HT1080 (cell line): ENCODE measurements at places on chromosomes 11 and 22. TPM values are rescaled to one million over a fixed set of nuclear protein-coding genes. Genes with fewer than 3 reads are reported as not detected.

DNA sequence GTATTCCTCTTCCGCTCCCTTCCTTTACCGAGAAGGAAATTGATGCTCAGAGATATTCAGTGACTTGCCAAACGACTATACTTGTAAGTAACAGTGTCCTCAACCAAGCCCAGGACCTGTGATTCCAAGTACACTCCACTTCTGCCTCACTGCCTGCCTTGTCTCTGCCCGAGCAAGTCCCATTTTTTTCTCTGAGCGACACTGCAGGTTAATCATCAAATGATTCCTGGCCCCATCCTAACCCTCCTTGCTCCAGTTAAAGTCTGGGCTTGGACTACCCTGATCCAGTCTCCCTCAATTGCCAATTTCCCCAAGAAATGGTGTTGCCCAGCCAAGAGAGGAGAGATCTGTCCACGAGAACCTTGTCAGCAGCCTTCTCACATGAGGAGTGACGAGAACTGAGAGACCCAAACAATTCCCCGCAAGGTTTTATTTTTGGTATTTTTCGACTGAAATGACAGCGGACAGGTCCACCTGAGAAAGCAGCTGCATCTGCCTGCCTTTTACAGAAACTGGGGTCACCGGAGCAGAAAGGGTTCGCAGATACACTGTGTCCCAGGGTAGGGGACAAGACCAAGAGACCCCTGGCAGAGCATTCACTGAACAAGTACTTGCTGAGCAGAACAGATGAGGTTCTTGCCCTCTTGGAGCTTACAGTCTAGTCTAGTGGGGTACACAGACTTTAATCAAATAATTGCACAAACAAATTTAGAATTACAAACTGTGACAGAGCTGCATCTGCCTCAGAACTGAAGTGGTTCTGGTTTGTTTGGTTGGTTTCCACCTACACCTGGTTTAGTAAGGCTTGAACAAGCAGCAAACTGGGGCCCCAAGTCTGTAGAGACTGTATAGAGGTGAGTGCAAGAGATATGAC, 11.4 kb downstream of the POU2AF1 start:
- no peak for DNase-seq

DNA sequence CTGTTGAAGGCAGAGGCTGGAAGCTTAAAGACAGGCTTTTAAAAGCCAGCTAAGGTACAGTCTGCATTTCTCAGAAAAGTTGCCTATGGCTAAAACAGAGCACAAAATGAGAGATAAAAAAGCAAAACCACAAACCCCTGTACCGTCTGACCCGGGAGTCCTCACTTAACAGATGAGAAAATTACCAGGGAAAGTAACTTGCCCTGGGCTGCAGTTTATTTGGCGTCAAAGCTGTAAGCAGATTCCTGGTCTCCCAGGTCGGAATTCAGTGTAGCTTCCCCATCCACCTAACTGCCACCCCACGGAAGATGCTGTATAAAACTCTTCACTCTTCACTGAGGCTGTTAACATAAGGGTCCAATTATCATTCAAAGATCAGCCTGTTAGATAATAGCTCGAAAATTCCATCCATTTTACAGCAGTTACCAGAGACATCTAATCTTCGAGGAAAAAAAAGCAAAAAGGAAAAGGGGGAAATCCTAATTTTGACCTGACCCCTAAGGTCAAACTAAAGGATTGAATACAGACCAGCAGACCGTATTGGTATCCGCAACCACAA, 1.5 kb downstream of the TCF20 start:
- no peak for DNase-seq

- no peak for DNase-seq
Observed at GRCh38 chr11:69554849-69555248, 73.4 kb downstream of the LINC01488 start.

DNA sequence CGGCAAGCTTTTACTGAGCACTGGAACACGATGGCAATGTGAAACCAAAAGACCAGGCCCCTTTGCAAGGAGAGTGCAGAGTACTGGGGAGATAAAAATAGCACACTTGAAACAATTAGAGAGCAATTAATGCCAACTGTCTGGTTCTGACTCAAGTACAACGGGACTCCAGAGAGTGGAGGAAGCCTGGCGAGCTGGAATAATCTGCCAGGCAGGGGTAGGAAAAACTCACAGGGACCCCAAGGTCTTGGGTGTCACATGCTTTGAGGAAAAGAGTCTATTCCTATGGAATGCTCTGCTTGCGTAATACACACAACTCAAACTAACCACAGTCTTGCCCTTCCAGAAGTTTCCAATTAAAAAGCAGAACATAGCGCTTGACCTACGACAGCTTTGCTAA, 113.0 kb upstream of the CLMP start:
- DNase-seq = peak; percentile 40

GRCh38 chr11:115776916-115777315, 272.7 kb upstream of the CADM1 start:
- no peak for DNase-seq

GRCh38 chr22:50445880-50446707, 28.7 kb downstream of the SBF1 start:
- DNase-seq = no peak

- DNase-seq = no peak
Observed at GRCh38 chr11:22344081-22344480, 5.9 kb downstream of the SLC17A6 start.

- no peak for DNase-seq
Observed at GRCh38 chr11:35427071-35427470, 7.7 kb upstream of the SLC1A2 start.

GRCh38 chr11:78427615-78428265, 10.1 kb upstream of the GAB2 start:
- DNase-seq = no peak

- DNase-seq = no peak
Observed at GRCh38 chr22:38758276-38758945, 2.6 kb upstream of the SUN2 start.

DNA sequence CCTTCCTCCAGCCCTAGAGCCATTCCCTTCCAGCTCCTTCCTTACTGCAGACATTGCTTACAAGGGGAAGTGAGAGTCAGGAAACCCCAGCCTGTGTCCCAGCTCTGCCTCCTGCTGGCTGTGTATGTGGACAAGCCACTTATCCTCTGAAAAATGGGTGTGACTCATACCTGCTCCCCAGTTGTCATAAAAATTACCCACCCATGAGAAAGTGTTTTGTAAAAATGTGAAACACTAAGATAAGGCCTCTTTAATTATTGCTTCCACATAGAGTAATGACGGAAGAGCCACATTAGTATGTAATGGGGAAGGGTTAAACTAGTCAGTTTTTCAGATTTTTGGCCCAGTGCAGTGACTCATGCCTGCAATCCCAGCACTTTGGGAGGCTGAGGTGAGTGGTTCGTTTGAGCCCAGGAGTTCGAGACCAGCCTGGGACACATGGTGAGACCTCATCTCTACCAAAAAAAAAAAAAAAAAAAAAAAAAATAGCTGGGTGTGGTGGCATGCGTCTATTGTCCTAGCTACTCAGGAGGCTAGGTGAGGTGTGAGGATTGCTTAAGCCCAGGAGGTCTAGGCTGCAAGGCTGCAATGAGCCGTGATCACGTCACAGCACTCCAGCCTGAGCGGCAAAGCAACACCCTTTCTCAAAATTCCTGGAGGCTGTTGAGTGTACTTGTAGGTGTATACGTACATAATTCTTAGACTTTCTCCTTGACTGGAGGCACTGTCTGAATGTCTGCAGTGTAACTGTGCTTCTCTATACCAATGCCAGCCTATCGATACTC, 84.9 kb downstream of the CTTN start:
- DNase-seq = peak; percentile 62

GRCh38 chr11:128643661-128644317, 50.1 kb upstream of the FLI1 start:
- DNase-seq = peak; percentile 26

- peak; percentile 63 for DNase-seq
Observed at GRCh38 chr11:59918987-59919589, 19.1 kb upstream of the OOSP1 start.

GRCh38 chr22:50245214-50246072, 620 bp upstream of the TUBGCP6 start:
- no peak for DNase-seq

DNA sequence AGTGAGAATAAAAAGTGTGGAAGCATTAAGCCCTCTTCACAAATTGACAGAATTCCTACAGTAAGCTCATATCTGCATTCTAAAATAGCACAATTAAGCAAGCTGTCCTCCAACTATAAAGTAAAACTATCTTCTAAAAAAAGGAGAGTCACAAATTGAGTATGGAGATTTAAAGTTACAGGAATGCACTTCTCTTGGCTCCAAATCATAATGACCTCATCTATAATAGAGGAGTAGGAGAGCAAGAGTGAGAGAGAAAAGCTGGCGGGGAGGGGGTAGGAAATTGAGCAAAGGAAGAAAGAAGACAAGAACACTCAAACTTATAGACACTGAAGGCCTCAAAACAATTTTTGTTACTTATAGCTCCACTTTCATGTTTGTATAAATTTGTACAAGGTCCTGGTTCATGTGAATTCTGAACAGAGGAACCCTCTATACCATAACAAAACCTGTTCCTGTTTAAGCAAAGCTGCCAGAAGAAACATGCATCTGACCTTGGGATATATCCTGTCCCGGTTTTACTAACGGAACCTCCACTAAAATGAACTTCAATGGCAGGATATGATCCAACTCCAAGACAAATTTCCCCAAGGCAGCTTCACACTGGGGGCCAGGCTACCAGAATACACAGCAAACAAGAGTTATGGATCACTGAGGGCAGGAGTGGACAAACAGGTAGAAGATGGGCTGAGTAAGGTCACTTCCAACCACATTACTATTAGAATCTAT, 37.2 kb downstream of the SLC35F2 start:
- DNase-seq = peak; percentile 18

- DNase-seq = no peak
Observed at GRCh38 chr11:93487032-93487483, 56.1 kb downstream of the SMCO4 start.

DNA sequence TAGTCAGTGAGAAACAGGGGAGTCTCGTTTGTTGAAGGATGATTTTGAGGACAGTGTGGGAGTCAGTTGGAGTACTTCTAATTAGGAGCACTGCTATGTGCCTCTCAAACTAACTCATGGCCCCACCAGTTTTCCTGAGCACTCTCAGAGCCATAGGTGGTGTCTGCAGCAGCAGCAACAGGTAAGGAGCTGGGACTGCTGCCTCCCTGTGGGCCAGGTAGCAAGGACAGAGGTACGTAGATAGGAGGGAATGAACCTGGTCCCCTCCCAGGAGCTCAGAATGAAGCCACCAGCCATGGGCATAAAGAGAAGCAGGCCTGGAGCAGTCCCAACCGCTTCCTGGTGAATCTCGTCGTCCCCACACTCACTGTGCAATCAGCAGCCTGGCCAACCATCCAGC, 183.4 kb downstream of the BUD13 start:
- DNase-seq = no peak

DNA sequence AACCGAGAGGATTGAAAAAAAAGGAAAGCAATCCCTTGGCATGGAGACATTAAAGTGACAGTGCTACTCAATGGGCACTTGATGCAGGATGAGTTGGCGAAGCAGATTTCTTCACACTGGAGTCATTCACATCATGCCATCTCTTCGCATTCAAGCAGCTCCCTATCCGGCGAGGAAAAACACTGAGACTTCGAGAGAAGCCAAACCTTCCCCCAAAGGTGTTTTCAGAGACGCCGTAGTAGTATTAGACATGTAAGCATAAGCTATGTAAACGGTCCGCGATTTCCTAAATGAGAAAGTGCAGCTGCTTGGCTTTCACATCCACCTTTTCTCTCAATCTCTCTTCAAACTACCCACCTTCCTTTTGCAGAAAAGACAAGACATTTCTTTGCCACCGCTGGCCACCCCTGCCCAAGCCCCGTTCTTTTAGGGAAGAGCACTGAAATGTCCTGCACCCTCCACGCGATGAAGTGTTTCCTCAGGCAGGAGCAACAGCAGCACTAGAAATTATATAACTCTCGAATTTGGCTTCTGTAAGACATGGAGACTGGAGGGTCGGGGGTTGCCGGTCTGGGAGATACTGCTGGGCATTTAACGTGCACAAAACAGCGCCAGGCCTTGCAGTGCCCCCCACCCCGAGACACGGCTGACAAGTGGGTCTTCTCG, at the start of gene DLG2:
Gene DLG2, minus strand, starts transcription at position 13 of the 666 bp plus-strand sequence.
- peak; percentile 31 for DNase-seq

- DNase-seq = no peak
Observed at GRCh38 chr11:35133656-35134055, 5.3 kb upstream of the CD44 start.

DNA sequence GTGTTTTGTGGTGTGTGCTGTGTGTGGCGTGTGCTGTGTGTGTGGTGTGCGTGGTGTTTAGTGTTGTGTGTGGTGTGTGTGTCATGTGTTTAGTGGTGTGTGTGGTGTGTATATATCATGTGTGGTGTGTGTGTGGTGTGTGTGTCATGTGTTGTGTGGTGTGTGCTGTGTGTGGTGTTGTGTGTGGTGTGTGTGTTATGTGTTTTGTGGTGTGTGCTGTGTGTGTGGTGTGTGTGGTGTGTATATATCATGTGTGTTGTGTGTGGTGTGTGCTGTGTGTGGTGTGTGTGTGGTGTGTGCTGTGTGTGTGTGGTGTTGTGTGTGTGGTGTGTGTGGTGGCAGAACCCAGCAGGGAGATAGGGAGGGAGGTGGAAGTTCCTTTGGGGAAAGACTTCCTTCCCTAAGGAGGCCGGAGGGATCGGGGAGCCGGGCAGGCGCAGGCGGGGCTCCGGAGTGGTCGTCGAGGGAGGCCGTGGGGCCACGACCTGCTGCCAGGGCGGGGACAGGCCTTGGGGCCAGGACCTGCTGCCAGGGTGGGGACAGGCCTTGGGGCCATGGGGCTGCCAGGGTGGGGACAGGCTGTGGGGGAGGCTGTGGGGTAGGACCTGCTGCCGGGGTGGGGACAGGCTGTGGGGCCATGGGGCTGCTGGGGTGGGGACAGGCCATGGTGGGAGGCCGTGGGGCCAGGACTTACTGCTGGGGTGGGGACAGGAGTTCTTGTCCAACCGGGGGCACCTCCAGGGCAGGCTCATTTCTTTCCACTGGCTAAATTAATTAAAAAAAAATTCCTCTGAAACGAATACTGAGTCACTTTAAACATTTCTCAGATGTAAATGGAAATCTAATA, 15.2 kb downstream of the PIM3 start:
- DNase-seq = no peak

DNA sequence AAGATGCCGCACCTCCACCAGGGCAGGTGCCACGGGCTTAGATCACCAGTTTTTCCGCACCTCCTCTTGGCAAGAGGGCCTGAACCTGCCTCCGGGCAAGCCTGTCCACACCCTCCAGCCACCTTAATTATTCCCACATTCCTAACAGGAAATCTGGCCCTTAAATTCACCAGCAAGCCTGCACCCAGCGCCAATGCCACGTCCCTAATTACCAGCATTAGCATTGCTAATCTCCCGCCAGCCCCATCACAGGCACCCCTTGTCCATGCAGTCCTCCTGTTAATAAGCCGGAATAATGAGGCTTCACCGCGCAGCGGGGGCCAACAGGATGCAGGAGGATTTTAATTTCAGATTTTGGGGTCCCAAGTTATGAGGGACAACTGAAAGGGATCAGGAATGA, 69.7 kb downstream of the PHF21B start:
- no peak for DNase-seq

ENDOD1 gene
- 32.4 and 38.8 TPM in 2 replicates for total RNA-seq

PGM2L1 gene
- 3.0 and 3.7 TPM in 2 replicates for total RNA-seq

SMIM35 gene
- total RNA-seq = not detected in 2 replicates

GUCY1A2 gene
- 0.27 and 0.84 TPM in 2 replicates for total RNA-seq

LDLRAD3 gene
- total RNA-seq = 9.4 and 14.5 TPM in 2 replicates

MTMR2 gene
- 20.3 and 29.5 TPM in 2 replicates for total RNA-seq

OR8D4 gene
- total RNA-seq = not detected in 2 replicates
